ENCODE measurements at places on chromosomes 6 and 20.

GRCh38 chr6:159686703-159687102 lies 6.3 kb downstream of the SOD2 start:
- no peak for DNase-seq

DNA sequence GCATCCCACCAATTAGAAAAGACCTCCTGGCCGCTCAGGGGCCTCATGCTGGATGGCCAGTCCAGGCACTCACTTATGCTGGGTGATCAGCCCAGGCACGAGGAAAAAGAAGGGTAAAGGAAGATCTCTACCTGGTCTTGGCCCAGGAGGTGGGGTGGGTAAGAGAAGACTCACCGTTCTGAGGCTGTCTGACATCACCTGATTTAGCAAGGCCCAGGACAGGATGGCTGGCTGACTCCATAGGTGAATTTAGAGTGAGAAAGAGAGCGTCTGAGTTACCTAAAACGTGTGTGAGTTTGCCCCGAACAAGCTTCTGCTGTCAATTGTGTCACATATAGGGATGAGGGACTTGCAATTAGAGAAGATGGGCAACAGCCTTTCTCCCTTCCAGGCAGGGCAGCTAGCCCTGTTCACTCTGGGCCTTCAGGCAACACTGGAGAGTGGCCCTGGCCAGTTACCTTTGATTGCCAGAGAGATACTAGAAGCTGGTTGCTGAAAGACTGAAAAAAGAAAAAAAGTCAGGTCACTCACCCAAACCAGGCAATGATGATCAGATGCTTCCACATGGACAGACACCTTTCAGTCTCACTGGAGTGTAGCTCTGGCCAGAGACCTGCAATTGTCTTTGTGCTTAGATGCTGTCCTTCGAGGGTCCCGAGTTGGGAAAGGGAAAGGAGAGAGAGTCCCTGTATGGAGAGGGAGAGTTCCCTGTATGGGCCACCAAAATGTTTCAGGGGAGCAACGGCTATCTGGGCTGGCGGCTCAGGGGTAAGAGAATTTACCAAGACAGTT lies 35.7 kb upstream of the IER3 start:
- no peak for DNase-seq

DNA sequence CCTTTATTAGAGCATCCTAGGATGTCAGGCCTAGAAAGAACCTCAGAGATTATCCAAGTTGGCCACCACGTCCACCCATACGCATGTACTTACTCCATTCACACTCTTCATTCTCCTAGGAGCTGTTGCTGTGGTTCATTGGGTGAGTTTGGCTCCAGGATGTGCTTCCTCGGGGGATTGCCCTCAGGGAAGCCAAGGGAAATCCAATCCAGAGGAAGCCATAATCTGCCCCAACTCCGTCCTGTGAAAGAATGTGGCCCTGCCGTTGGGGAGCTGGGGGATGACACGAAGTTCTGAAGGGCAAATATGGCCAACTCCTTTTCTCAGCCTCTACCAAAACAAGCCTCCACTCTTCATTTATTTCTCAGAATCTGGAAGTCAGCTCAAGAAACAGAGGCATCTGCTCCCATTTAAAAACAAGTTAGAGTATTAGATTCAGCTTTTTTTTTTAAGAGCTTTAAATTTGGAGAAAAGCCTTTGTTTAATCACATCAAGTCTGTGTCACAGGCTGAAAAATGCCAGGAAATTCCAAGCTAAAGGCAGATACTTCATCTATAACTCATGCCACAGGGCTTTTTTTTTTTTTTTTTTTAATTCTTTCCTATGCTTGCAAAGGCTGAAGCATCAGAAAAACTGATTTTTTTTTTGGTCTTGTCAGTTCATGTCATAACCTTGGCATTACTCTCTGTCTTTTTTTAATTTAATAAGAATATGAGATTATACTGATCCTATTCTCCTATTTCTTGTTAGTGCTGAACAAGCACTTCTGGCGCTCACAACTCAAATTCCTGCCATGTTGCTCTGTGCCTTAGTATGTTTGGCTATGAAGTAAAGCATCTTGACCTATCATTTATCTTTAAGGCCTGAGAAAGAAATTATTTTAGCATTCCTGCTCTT lies 480.9 kb upstream of the MARCKS start:
- no peak for DNase-seq

DNA sequence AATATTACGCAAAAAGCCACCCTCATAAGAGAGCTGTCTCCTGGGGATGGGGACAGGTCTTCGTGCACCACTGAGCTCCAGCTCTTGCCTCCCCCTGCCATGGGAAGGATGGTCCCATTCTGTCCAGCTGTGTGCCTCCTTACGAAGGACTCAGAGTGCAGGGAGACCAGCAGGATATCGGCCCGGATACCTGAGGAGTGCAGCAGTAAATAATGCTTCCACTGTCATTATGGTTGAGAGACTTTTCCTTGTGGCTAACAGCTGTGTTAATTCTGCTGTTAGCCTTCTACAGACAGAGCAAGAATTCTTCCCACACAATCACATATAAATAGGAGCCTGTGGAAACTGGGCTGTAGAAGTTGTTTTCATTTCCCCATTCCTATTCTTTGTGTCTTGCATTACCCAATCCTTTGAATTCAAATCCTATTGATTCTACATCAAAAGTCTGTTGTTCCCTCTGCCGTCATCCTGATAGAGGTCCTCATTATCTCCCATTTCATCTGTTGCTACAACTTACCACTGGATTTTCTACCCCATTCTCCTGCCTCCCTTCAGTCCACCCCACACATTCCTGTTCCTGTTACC lies 364.6 kb upstream of the SOX4 start:
- DNase-seq = no peak

DNA sequence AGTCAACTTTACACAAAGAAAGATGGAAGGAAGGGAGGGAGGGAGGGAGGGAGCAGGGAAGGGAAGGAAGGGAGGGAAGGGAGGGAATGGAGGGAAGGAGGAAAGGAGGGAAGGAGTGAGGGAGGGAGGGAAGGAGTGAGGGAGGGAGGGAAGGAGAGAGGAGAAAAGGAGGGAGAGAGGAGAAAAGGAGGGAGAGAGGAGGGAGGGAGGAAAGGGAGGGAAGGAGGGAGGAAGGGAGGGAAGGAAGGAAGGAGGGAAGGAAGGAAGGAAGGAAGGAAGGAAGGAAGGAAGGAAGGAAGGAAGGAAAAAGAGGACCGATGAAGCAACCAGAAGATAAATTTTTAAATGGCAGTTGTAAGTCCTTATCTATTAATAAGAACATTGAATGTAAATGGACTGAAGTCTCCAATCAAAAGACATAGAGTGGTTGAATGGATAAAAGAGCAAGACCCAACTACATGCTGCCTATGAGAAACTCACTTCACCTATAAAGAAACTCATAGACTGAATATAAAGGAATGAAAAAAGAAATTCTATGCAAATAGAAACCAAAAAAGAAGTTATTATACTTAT lies 5.7 kb upstream of the DEFB129 start:
- no peak for DNase-seq

GRCh38 chr6:169810066-169810989 lies 58.9 kb downstream of the ERMARD start:
- DNase-seq = no peak

DNA sequence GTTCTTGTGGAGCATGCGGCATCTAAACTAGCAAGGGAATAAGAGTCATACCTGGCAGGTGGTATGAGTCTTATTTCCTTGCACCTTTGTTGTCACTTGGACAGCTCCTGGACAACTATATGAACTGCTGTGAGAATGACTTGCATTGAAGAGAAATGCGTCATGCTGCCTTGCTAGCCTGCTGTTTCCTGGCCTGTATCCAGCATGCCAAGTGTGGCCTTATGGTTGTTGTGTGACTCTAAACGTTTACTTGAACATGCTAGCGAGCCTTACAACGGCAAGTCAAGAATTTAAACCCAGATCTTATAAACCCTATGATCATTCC lies 90.4 kb downstream of the CEP162 start:
- no peak for DNase-seq

DNA sequence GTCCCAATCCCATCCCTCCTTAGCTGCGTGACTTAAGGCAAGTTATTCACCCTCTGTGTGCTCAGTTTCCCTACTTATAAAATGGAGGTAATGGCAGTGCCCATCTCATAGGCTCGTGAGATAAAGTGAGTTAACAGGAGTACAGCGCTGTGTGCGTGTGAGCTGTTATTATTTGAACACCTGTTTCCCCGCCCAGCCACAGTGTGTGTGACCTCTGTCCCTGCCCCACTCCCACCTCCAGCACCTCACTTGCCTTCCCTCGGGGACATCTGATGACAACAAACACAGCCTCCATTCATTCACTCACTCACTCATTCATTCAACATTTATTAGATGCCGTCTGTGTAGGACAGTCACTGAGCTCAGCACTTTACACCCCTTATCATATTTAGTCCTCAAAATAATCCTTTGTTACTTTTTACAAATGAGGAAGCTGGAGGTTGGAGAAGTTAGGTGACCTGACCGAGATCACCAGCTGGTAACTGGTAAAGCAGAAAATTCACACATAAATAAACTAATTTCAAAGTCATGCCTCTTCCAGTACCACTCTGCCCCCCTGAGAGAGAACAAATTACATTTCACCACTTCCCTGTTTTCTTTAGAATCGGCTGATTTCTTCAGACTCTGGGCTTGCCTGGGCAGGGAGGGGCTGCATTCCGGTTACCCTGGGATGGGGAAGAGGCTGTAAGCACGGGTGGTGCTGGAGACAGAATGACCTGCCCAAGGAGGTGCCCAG lies 58.6 kb downstream of the CPNE5 start:
- DNase-seq = no peak

DNA sequence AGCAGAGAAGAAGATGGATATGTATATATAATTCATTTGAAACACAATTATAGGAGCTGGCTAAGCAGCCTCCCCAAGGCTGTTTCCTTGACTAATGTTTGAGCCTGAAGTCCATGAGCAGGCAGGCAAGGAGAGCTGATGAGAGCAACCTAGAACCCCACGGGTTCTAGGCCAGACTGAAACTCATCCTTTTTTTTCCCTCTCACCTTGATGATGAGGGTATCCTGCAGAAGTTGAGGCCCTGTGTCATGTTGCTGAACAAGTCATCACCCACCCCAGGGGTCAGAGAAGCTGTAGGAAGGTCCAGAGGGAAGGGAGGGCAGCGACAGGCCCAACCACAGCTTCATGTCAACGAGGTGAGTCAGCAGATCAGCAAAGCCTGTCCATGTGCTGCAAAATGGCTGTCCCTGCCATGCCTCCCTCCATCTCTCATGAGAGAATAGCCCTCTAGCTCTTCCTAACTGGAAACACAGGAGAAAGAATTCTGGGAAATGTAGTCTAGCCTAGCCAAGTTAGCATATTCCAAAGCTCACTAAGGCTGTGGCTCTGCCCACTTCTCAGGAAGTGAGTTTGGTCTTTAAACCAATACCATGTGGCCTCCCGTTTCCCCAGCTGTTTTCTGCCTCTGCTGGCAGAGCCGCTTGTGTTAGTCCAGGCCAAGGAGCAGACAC lies 91.3 kb upstream of the DTNBP1 start:
- DNase-seq = no peak

DNA sequence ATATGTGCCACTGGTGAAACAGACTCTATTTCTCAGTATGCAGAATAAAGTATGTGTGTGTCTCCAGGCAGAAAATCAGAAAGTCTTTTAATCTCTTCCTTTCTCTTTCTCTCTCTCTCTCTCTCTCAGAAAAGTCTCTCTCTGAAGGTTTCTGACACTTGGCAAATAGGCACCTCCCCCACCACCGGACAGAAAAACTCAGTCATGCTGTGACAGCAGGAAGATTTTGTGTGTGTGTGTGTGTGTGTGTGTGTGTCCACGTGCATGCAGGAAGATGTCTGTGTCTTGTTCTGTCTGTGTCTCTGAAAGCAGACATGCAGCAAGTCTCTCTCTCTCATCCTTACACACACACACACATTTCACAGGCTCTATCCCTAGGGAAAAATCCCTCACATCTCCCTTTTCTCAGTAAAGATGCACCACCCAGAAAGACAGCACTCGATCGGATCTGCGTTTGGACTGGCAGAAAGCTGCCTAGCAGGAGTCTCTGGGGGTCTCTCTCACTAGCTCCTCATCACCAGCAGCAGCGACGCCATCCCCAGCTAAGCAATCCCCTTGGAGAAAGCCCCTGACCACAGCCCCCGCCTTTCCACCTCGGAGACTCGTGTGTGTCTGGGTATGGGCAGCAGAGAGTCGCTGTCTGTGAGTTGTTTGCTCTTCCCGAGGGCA lies 98.3 kb downstream of the EDN3 start:
- DNase-seq = no peak

GRCh38 chr6:105566503-105566902 lies 163.6 kb upstream of the PREP start:
- DNase-seq = no peak

GRCh38 chr6:143140767-143141166 lies 80.1 kb downstream of the AIG1 start:
- no peak for DNase-seq

GRCh38 chr6:46103441-46104115 lies 26.2 kb upstream of the ENPP4 start:
- DNase-seq = no peak

DNA sequence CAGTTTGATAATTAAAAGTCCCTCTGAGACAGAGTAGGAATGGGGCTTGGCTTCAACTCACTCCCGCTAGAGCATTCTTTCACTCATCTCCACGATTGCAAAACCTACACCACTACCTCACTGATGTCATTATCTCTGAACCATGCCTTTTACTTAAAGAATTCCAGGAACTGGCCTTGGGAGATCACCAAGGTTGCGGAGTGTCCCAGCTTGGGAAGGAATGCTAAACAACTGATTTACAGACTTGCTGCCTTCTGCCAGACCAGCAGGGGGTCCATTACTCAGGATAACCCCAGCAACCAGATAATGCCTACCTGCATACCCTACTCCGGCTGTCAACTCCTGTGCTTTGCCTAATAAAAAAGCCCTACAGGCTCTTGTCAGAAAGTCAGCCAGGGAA lies 102.2 kb upstream of the RALGAPA2 start:
- no peak for DNase-seq

DNA sequence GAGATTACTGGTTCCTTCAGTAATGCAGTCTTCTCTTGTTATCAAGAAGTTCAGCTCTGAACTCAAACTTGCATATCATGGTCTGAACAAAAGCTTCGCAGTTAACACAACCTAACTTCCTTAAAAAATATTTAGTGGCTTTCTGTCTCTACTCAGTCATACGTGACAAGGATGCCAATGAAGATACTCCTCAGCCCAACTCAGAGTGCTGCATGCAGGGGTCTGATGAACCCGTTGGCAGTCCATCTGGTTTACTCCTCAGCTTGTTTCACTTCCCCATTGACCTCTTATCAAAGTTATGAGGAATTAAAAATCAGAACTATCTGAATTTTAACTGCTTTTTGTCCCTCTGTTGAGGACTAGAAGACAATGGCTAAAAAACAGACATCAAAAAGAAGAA lies 56.6 kb upstream of the RIN2 start:
- no peak for DNase-seq

- no peak for DNase-seq
Measured at GRCh38 chr6:80304014-80304413, 197.5 kb downstream of the BCKDHB start.

DNA sequence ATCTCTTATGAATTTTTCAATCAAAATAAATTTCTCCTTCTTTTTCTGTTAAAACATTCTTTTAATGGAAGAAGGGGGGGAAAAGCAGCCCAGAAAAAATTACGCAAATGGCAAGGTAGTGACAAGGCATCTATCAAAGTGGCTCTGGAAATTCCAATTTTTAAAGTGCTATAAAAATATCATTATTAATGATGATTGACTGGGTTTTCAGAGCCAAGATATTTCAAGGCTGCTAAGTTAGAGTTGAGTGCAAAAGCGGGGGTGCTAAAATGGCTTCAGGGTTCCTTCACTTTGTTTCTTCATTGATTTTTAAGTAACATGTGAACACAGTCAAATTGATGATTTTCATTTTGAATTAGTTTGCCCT lies 171.6 kb upstream of the CITED2 start:
- no peak for DNase-seq

GRCh38 chr20:14902432-14903089 lies 565.1 kb upstream of the FLRT3 start:
- no peak for DNase-seq
